T-helper 22 cell (primary cell): ENCODE measurements at places on chromosomes 16 and 17.

- peak; percentile 7 for DNase-seq
These were observed 57.3 kb downstream of the RAP1GAP2 start for GRCh38 chr17:2853283-2854142.

GRCh38 chr16:66014221-66014620 is 352.3 kb upstream of the CDH5 start:
- no peak for DNase-seq

GRCh38 chr16:48350736-48351135 is 34.5 kb downstream of the SIAH1 start:
- DNase-seq, result no peak

GRCh38 chr17:75442168-75443103 is 14.0 kb upstream of the TMEM94 start:
- DNase-seq, result no peak

DNA sequence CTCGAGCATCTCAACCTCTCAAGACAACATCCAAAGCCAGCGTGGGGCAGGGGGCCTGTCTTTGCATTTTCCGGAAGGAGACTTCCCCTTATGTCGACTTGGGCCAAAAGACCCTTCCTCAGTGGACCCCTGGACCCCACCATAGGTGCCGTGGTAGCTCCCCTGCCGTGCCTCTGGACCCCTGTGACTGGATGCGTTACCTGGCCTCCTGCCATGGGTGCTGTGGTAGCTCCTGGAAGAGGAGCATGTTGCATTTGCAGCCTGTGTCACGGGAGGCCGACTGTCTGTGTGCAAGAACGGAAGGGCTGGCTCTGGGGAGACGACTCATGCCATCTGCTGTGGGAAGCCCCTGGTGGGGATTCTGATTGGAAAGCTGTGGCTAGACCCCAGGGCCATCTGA is 130.1 kb downstream of the FOXL1 start:
- no peak for DNase-seq

GRCh38 chr17:34151102-34151501 is 104.0 kb upstream of the CCL2 start:
- DNase-seq, result no peak
